ENCODE measurements at places on chromosomes 6 and 20.

DNA sequence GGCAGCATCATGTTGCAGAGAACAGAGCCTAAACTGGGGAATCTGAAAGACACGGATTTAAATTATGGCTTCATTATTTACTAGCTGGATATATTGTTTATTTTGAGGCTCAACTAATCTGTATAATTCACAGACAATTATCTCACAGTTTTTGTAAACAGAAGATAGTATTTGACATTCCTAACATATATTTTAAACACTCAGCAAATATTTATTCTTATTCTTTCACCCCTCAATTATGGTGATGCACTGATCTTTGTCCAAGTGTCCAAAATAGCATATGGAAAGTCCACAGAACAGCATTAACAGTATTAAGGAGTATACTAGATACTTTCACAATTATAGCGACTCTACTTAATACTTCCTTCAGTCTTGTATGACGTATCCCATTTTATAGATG is 257.0 kb downstream of the ADGRG6 start:
- no peak for DNase-seq

DNA sequence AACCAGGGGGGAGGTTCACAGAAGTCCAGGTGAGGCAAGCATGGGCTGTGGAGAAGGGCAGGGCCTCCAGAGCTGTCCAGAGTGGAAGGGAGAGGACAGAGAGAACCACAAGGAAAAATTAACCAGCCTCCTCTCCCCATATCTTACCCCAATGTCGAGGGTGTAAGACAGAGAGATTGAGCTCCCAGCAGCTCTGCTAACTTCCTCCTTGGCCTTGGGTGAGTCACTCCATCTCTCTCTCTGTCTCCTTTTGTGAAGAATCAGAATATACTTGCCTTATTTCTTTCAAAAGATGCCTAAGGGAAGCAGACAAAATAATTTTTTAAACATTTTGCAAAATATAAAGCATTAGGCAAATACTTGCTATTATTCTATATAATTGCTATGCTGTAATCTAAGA is 58.3 kb upstream of the IYD start:
- no peak for DNase-seq

- no peak for DNase-seq
Observed at GRCh38 chr6:82227770-82228169, 19.8 kb downstream of the IBTK start.

- DNase-seq = no peak
Observed at GRCh38 chr6:13710552-13711323, 897 bp downstream of the RANBP9 start.

DNA sequence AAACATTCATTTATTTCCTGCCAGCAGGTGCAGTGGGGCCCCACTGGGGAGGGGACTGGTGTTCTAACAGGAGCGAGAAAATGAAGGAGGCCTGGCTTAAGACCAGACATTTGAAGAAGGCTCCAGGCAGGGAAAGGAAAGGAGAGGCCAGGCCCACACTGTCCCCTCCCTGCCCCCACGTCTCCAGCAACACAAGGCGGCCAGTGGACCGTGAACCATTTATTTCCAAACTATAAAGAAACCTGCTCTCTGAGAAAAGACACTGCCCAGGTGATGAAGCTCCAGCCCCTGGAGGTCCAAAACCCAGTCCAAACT is 41.4 kb upstream of the CDH22 start:
- no peak for DNase-seq

DNA sequence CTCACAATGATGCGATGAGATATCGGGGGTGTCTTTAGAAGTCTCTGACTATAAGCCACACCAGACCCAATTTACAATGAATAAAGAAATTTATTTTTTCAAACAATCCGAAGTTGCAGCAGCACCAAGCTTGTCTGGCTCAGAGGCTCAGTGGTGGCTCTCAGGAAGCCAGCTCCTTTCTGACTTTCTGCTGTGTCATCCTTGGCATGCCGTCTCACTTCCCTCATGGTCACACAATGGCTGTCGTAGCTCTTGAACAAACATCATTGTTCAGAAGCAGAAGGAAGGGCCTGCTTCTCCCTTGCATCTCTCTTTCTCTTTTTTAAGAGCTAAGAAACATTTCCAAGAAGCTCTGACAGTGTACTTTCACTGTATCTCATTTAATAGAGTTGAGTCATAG is 299.0 kb downstream of the DOK5 start:
- DNase-seq = no peak

DNA sequence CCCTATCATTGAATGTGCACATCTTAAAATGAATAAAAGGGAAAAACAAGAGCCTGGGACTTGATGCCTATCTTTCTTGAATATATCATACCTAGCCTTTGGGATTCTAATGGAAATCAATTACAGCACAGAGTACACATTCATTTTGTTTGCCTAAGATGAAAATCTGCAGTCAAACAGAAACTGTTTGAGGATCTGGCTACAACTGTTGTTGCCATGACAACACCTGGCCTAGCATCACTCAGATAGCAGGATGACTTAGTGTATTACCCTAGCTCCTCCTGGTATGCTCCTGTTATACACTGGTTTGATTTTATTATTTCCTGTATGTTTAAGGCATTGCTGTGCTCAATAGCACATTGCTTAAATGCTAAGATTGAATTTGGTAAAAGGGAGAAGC is 71.5 kb upstream of the LAMP5 start:
- DNase-seq = no peak

DNA sequence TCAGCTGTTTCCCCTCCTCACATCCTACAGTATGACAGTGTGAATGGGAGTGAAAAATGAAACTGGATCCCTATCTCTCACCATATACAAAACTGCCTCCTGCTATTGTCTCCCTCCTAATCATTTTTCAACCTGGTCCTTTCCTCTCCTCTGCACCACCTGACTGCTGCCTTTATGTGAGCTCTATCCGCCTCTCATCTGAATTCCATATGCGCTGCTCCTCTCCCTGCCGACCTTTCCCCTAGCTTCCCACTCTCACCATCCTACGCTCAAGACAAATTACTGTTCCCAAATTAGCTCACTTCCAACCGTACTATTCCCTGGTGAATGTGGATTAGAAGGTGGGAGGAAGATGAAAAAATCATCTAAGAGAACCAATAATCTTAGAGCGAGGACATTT is 148.4 kb upstream of the FBXL4 start:
- DNase-seq = no peak

DNA sequence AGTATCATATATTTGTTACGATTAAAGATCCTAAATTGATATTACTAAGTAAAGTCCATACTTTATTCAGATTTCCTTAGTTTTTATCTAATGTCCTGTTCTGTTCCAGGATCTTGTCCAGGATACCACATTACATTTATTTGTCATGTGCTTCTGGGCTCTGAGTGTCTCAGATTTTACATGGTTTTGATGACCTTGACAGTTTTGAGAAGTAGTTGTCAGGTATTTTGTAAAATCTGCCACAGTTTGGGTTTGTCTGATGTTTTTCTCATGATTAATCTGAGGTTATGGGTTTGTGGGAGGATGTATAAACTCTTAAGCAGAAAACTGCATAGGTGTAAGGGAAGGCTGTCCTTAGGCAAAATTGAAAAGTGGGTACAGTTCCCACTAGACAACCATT is 109.9 kb upstream of the BMP5 start:
- DNase-seq = no peak

DNA sequence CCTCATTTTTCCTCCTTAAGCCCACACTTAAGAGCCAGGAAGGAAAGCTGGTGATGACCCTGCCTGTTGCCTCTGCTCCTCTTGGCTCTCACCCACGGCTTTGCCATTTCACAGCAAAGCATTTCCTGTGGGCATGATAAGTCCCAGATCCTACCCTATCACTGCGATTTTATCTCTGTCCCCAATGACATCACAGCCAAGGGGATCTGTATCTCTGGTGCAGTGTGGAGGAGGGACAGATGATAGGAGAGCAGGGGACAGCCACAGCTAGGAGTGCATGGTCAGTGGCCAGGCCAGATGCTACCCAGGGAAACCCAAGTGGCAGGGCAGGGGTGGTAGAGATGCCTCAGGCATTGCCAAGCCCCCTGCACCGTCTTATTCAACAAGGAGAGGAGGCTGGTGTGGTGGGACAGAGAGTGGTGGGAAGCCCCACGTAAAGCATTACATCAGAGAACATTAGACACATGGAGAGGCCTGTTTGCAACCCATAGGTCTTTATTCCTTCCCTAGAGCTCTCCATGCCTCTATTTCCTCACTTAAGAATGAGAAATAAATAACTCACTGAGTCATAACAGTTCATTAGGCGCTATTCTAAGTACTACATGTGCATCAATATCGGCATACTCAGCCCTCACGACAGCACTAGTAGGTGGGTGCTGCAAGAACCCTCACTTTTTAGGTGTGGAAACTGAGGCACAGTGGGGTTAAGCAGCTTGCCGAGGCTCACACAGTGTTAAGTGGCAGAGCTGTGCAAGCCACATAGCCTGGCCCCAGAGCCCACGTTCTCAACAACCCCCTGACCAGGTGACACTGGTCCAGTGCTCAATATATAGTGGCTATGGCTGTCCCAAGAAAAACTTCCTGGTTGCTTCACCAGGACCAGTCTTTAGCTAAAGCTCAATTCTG is 4.6 kb downstream of the TFEB start:
- no peak for DNase-seq

DNA sequence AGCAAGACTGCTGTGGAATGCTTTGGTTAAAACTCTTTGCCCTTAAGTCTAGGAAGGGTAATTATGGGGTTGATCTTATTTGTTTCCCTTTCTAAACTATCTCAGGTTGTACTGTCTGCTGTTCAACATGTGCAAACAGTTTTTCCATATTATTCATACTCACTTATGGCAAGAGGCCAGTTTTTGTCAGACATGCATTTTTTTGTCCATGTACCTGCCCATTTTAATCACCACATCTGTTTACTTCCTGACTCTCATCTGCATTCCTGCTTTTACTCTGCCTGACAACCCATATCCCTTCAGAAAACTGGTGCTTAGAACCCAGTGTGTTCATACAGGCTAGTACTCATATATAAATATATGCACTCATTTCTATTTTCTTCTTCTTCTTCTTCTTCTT is 80.3 kb downstream of the LPA start:
- DNase-seq = no peak

- DNase-seq = no peak
Observed at GRCh38 chr6:169854083-169854725, 102.8 kb downstream of the ERMARD start.

DNA sequence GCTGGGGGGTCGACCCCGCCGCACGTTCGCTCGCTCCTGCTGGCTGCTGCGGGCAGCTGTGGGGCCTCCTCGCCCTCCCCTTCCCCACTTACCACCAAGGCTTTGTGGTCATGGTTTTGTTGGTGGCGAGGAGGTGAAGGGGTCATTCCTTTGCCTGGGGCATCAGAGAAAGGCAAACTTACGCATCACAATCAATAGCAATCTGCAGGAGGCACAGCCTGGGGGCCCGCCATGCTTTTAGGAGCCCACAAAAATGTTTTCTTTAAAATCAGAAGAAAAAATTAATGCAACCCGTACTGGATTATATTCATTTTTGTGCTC is 137.0 kb downstream of the IMPG1 start:
- no peak for DNase-seq

DNA sequence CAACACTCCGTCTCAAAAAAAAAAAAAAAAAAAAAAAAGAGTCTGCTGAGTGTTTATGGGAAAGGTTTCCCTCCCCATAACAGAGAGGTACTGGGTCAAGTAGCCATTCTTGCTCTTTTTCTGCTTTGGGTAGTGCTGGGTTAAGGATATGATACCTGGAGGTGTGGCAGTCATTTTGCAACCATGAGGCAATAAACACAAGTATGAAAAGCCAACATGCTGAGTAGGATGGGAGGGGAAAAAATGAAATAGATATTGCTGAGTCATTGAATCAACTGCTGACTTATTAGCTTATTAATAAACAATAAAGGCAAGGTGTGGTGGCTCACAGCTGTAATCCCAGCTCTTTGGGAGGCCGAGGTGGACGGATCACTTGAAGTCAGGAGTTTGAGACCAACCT is 2.3 kb upstream of the TOMM34 start:
- no peak for DNase-seq

DNA sequence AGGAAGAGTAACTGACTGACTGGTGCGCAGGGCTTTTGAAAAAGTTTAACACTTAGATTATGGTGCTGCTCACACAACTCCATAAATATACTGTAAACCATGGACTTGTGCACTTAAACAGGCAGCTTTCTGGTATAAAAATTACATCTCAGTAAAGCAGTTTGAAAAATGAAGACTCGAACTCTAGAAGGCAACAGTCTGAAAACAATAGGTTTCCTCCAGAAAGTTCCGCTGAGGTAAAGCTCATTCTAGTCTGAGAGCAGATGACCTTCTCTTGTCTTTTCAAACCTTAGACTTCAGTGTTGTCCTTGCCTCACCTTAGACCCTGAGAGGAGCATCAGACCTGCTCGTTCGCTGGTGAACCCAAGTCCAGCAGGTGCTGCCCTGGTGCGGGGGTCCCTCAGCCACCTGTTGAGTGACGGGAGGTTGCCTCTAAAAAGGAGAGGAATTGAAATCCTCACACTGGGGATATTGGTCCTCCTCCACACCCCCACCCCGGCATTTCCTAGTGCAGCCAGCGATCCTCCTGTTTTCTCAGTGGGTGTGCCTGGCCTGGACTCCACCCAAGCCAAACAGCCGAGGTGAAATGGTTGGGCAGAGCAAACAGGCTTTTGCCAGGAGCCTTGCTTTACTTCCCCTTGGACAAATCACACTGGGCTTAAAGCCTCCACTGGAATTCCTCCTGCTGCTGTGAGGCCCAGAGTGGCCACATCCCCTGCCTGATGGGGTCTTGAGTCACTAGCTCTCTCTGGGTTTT is 14.7 kb upstream of the PYGB start:
- DNase-seq = peak; percentile 38

GRCh38 chr6:169240125-169240524 is 13.5 kb downstream of the THBS2 start:
- DNase-seq = no peak

DNA sequence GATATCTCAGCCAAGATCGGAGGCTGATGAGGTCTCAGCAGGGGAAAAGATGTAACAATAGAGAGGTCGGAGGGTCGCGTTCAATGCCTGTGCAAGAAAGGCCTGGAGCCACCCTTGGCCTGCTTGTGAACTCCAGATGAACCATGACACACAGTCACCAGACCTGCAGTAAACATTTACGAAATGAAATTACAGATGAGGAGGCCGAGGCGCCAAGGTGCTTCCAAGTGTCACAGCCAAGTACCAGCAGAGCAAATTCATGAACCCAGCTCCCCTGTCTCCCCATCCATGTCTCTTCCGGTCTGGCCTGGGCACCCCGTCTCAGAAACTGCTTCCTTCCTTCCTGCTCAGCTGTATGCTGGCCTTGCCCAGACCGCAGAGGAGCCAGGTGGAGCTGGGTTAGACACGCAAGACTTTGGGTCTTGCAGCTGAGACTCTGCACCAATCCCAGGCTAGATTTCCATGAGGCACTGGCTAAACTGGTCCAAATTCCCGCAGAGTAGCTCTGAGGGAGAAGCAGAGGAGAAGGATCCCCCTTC is 48.1 kb downstream of the CHMP4B start:
- DNase-seq = no peak

- no peak for DNase-seq
Observed at GRCh38 chr6:38264605-38265004, 375.1 kb downstream of the BTBD9 start.

DNA sequence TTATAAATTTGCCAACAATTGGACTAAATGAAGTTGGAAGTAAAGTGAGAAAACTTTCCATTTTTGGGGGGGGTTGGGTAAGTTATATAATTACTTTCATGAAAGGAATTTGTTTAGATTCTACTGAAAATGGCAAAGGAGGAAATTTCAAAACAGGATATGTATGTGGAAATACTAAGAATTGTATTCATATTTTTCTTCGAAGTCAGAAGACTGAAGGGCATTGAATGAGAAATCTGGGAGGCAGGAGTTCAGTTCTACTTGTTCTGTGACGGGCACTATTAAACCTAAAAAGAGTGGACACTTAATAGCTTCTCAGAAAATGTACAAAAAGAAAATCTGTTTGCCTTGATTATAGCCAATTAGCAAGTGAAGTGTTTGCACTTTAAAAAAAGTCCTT is 114.7 kb downstream of the PRIM2 start:
- DNase-seq = no peak
